Stimulated activated CD8-positive, alpha-beta memory T cell treated with anti-CD3 and anti-CD28 coated beads, Interleukin-4, amount 100 ng/mL, for 4 hours (primary cell): ENCODE measurements at places on chromosomes 11 and 22.

DNA sequence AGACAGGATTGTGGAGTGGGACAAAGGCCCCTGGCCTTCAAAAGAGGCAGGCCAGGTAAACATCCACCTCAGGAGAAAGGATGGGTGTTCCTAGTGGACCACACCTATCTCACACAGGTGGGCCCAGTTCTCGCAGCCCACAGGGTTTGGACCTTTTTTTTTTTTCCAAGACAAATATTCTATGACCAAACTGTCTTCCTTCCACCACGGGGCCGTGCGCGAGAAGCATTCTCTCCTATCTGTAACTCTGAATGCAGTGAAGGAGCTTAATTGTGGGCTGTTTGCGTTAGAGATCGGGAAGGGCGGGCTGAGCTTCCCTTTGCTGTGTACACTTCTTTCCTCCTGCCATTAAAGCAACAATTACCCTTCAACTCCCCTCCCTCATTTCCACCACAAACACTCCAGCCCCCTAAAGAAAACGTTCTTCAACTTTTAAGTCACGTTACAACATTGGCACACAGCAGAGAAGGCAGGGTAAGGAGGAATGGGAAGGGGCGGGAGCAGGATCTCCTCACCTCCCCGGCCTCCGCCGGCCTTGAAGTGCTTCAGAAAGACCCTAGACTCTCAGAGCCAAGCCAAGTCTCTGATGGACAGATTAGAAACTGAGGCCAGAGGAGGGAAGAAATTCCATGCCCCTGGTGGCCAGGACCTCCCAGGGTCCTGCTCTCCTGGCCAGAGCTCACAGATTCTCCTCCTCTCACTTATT lies 238.4 kb downstream of the BUD13 start:
- DNase-seq = no peak

GRCh38 chr22:24426851-24427499 lies 424 bp upstream of the ADORA2A start:
- no peak for DNase-seq

DNA sequence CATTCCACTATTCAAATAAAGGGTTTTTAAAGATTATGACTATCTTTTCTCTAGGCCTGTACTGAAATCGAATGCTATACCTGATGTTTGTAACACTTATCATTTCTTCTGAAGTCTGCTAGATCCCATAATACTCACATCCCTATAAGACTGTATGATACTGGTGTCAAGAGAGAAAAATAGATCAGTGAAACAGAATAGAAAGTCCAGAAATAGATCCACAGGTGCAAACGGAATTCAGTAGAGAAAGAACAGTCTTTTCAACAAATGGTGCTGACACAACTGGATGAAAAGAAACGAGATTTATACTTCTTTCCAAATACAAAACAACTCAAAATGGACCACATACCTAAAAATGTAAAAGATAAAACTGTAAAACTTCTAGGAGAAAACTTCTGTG lies 143.2 kb downstream of the APOL5 start:
- no peak for DNase-seq

DNA sequence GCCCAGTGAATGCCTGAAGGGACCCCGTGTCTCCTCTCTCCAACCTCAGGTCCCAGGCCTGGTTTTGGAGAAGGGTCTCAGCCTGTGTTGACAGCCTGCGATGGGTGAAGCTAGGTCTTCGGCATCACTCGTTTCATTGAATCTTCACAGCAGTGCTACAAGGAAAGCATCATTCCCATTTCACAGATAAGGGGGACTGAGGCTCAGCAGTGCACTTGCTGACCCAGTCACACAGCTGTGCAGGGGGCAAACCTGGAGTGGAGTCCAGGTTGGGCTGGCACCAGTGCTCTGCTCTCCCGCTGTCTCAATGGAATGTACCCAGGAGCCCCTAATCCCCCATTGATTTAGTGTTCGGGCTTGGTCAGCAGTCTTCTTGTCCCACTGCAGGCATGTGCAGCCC lies 10.9 kb upstream of the YWHAH start:
- DNase-seq = no peak

GRCh38 chr11:55949330-55949729 lies 13.1 kb upstream of the OR5I1 start:
- DNase-seq = no peak

DNA sequence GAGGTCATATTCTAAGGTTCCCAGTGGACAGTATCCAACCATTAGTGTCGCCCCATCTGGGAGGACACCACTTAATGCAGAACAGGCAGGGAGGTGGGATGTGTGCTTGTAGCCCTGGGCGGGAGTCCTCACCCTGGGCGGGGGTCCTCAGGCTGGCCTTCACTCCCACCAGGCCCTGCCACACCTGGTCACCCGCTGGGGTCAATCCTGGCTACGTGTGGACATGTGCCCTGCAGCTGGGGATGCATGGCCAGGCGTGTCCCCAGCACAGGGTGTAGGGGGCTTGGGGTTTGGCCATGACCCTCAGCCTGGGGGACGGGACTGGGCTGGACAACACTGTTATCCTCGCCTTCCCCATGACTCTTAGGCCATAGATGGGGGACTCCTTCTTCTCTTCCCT lies 18.8 kb downstream of the TRPM5 start:
- no peak for DNase-seq

- DNase-seq = no peak
Observed at GRCh38 chr11:41895081-41895480, 435.6 kb upstream of the LRRC4C start.

GRCh38 chr22:25942115-25942855 lies 200.3 kb downstream of the MYO18B start:
- no peak for DNase-seq

DNA sequence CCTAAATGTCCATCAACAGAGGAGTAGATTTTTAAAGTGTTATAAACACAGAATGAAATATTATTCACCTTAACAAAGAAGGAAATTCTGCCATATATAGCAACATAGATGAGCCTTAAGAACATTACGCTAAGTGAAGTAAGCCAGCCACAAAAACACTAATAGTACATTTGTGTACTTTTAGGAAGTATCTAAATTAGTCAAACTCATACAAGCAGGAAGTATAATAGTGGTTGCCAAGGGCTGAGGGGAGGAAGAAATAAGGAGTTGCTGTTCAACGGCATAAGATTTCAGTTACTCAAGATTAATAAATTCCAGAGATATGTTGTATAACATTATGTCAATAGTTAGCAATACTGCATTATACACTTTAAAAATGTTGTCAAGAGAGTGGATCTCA lies 181.7 kb upstream of the ZC3H12C start:
- no peak for DNase-seq

DNA sequence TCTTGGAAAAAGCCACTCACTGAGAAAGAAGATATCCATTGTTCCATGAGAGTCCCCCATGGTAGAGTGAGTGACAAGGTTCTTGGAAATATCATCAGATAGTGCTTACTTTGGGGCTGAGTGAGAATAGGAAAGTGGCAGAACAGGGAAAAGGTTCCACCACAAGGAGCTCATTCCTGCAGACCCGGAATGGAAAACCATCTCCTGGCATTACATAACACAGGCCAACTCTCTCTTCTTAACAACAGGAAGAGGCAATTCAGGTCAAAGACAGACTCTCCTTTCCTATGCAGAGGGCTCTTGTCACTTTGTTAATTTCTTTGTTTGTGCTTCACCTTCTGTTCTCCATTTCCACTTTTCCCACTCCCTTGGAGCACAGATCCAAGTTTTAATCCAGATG lies 259.7 kb downstream of the KIRREL3 start:
- no peak for DNase-seq
